ENCODE measurements at places on chromosomes 5 and 9.

DNA sequence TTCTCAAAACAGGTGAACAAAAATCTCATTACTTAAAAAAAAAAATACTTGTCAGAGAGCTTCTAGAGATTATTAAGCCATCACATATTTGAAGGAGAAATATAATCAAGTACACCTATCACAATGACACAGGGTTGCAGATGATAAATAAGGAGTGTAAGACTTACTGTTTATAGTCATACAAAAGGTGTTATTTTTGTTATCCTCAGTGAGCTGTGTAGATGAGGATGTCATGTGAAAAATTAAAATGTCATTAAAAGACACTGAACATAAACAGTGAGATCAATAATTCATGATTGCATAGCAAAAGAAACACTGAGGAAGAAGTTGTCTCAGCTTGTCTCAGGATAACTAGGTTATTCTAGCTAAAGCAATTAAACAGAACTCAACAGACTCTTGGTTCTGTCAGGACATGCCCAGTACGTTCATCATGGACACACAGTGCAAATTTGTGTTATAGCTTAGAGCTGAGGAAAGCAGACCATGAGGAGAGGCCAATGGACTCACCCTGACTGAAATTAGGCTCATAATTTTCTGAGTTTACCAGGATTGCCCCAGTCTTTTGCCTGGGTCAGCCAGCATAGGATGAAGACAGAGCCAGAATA lies 1162.6 kb upstream of the C9orf72 start:
- DNase-seq, result no peak

DNA sequence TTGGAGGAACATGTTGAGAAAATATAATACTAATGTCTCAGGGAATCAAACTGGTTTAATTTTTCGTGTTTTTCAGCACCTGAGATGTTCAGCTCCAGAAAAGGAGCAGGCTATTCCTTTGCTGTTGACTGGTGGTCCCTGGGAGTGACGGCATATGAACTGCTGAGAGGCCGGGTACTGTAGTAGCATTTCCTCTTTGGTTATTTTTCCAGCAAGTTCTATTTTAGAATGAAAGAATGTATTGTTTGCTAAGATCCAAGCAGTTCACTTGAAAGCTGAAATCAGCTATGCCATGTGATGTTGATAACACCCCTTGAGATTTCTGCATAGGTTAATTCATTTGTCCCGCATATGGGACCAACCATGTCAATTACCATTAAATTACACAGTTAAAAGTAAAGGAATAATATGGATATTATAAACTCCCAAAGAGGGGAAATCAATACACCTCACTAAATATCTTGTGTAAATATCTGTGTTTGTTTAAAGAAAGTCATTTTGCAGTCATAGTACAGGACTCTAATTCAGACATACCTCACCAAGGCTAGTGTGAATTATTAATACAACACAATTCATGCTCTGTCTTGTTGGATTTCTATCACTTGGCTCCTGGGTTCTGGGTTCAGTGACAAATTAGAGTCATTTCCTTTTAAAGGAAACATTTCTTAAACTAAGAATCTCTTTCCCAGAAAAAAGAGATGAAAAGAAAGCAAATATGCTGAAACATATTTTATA lies 126.8 kb downstream of the STK32A start:
- no peak for DNase-seq

DNA sequence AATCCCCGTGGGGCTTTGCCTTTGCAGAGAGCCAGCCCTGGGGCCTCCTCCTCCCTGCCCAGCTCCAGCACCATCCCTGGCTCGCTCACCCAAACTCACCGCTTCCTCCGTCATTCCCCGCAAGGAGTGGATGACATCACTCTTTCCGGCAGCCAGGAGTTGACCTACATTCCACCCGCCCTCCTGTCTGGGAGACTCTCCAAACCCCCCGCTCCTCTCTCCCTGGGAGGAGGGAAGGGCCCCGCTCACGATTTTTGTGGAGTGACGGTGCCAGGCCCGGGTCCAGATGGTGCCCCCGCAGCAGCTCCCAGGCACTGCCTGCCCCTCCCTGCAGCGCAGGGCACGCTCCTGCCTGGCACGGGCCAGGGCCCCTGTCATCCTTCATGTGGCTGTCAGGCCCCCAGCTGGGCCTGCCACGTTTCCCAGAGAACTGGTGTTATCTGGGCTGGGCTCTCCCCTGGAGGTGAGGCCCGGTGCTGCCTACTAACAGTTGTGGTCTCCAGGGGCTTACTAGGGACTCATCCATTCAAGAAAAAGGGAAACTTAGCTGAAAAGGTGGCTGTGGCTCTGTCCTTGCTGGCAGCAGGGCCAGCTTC lies 52.3 kb downstream of the NTNG2 start:
- no peak for DNase-seq

GRCh38 chr5:66945389-66946349 lies 250.9 kb downstream of the CD180 start:
- no peak for DNase-seq

GRCh38 chr5:133682451-133682850 lies 70.1 kb upstream of the FSTL4 start:
- no peak for DNase-seq

DNA sequence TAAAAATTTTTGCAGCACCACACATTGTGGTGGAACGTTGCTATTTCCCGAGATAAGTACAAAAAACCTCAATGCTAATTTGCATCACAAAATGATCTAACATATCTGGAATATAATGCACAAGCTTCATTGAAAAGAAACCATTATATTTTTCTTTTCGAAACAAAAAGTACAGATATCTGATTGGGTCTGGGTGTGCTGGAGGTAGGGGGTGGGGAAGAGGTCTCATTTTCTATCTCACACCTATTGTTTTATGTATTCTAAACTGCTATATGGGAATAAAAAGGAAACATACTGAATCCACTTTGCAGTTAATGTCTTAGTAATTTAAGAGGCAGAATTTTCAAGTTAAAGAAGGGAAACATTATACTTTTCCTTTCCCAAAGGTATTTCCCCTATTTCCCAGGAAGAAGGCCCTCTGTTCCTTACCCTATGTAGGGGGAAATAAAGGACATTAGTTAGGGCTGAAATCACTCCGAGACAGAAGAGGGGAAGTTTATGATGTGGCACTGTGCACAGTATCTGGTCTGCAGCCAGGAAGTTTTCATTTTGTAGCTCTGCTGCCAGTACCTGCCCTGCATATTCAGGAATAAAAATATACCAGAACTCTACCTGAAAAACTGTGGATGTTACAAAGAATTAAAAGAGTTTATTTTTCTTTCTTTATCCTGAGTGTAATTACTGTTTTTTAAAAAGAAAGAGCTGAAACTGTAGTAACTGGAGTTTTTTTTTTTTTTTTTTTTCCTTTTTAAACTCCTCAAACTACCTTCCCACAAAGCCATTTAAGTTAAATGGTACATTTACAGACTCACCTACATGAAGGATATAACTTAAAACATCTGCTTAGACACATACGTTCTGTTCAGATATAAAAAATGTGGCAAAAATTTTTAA lies 7.4 kb downstream of the MEF2C start:
- no peak for DNase-seq

DNA sequence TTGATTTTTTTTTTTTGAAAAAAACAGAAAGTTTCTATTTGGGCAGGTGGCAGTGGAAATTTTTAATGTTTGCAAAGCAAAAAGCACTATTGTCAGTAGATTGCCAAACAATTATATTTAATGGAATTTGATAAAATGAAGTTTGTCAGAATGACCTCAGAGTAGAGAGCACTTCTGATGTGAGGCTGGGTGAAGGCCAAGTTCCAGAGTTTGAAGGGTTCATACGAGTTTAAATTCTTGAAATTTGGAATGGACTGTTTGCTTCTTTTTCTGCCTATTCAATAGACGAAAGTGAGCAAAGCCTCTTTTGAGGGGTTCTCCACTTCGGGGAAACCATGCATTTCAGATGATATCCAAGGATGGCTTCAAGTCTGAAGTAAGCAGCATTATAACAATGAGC lies 7.4 kb downstream of the SHC3 start:
- no peak for DNase-seq

GRCh38 chr5:112480501-112480900 lies 61.4 kb upstream of the EPB41L4A start:
- no peak for DNase-seq

DNA sequence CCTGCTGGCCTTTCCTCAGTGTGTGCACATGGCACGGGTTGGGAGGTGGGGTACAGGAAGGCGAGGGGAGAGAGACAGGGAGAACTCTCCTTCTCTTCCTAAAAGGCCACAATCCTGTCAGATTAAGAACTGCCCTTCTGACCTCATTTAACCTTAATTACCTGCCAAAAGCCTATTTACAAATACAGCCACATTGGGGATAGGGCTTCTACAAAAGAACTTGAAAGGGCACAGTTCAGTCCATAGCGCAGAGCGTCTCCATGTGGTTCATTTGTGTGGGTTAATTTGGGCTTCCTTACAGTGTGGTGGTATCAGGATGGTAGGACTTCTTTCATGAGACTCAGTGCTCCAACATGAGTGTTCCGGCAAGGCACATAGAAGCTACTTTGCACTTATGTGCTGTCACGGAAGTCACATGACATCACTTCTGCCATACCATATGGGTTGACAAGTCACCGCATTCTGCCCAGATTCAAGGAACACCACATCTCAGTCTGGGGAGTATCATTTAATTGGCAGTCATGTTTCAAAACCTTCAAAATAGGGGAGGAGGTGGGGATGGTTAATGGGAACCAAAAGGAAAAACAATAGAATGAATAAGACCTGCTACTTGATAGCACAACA lies 46.8 kb downstream of the NLN start:
- no peak for DNase-seq

DNA sequence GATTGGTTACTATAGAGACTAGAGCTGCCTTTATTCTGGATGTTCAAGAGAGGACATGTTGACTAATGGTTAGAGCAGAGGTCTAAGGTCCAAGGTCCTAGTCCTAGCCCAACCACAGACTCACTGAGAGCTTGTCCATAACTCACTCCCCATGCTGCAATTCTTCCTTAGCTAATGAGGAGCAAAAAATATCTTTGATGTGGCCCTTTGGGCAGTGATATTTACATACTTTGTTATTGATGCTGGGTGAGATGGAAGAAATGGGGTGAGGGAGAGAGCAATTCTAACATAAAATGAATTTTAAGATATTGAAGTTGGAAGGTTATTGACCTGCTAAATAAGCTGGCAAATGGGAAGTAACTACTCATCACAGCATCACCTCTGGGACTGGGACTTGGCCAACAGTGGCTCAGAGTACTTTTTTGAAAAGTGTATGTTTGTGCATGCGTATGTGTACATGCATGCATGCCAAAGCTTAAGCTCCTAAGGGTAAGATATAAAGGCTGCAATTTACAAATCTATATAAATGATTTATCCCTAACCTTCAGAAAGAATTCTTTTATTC lies 58.0 kb upstream of the ANKRD55 start:
- no peak for DNase-seq

DNA sequence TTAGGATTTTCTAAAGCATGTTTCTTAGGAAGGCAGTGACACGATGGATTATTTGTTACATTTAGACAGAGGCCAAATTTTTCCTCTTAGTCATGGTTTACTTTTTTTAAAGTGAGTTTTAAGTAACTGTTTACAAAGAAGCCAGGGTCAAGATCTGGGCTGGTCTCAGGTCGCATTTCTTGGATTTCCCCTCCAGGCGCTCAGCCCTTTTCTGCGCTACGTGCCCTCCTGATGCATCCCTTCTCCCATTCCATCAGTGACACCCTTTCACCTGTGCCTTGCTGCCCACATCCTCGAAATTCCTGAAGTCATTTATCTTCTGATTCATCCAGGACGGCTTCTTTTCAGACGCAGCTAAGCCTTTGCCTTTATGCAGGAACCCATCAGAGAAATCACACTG lies 330.3 kb downstream of the IRX1 start:
- DNase-seq, result no peak

DNA sequence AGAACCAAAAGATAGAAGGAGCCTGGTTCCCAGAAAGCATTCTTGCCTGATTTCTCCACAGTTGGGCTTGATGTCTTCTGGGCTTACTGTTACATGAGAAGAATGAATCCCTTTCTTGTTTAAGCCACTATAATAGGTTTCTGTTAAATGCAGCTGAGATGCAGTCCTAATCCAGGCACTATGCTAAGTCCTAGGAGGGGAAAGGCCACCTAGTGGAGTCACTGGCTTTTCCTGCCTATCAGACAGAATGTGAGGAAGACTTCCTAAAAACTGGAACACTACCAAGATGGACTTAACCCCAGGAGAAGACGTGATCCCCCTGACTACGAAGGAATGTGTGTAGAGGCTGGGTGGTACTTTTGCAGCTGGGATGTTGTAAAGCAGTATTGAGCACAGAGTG lies 34.3 kb upstream of the FSD1L start:
- no peak for DNase-seq

DNA sequence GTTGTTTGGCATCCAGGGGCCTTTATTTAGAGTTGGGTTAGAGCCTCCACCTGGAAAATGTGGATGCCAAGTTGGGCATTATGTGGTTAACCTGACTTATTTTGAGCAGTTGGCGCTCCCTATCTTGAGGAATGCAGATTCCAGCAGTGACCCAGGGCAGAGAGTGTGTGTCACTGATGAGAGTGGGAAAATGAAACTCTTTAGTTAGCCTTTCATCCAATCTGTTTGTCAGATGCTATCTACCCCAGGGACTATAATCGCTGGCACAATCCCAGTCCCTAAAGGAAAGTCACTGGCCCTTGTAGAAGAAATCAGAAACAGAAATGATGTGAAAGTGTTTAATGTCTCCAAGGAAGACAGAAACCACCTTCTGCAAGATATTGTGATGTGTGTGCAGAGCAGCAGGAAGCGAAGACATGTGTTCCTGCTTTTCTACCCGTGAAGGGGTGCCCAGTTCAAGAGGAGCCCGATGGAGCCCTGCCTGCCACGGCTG lies 10.2 kb upstream of the STING1 start:
- no peak for DNase-seq

- DNase-seq, result no peak
Observed at GRCh38 chr5:67090593-67090992, 106.0 kb downstream of the CD180 start.

DNA sequence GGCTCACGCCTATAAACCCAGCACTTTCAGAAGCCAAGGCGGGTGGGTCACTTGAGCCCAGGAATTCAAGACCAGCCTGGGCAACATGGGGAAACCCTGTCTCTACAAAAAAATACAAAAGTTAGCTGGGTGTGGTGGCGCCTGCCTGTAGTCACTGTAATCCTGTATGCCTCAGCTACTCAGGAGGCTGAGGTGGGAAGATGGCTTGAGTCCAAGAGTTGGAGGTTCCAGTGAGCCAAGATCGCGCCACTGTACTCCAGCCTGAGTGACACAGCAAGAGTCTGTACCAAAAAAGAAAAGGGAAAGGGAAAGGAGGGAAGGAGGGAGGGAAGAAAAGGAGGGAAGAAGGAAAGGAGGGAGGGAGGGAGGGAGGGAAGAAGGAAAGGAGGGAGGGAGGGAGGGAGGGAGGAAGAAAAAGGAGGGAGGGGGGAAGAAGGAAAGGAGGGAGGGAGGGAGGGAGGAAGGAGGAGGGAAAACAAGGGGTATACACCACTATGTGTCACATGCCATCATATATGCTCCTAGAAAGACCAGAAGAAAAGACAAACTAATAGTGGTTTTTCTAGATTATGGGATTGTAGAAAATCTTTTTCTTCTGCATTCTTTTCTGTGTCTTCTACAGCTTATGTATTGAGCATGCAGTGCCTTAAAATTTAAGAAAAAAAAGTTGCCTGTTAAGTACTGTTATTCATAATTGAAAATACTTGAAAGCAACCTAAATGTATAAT lies 240.1 kb downstream of the DENND1A start:
- no peak for DNase-seq

- DNase-seq, result no peak
Observed at GRCh38 chr9:17394881-17395510, 183.9 kb upstream of the SH3GL2 start.
